ENCODE measurements at places on chromosomes 5 and 9.
A peak's percentile ranks its signal among the peaks of the same experiment; 100 is the strongest.

DNA sequence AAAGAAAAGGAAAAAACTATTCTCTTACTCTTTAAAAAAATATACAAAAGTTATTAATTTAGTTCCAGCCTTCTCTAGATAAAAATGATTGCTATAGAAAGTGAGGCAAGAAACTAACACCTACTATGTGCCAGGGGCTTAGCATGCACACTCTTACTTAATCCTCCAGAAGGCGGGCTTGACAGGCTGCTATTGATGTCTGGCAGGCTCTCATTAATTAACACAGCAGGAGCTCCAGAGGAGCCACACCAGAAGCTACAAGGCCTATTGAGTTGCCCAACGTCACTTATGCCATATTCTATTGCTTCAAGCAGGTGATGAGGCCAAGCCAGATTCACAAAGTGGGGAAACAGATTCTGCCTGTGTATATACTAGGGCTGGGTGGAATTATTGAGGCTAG, 54.6 kb upstream of the CLINT1 start:
- DNase-seq: no peak

DNA sequence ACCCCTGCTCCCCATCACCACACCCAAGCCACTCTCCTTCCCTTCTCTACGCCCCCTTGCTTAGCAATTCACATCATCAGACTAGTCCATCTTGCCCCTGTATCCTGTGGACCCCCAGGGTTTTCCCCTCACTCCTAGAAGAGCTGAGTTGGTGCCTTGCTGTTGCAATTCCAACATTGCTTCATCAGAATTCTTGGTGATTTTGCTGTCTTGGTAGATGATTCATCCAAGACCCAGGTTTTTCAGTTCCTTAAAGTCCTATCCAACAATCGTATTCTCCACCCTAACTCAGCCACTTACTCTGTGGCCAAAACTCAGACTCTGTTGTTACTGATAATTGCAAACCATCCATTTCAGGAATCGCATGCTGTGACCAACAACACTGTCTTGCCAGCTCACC, 21.4 kb upstream of the CCNJL start:
- peak; percentile 32 for DNase-seq

DNA sequence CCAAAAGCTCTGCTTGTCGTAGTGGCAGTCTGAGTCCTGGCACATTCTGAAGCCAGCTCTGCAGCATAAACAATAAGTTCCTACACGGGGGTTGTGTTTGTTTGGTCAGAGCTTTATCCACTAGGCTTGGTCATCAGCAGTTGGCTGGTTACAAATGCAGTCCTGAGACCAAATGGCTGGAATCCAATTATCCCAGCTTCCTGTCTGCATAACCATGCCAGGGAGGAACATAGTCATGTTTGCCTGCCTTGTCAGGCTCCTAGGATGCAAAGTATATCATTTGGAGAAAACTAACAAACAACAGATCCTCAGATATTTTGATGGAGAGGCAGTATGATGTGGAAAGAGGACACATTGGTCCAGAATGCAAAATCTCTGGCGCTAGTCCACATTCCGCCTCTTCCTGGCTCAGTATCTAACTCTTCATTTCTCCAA, 85.8 kb downstream of the FBXO38 start:
- peak; percentile 74 for DNase-seq

DNA sequence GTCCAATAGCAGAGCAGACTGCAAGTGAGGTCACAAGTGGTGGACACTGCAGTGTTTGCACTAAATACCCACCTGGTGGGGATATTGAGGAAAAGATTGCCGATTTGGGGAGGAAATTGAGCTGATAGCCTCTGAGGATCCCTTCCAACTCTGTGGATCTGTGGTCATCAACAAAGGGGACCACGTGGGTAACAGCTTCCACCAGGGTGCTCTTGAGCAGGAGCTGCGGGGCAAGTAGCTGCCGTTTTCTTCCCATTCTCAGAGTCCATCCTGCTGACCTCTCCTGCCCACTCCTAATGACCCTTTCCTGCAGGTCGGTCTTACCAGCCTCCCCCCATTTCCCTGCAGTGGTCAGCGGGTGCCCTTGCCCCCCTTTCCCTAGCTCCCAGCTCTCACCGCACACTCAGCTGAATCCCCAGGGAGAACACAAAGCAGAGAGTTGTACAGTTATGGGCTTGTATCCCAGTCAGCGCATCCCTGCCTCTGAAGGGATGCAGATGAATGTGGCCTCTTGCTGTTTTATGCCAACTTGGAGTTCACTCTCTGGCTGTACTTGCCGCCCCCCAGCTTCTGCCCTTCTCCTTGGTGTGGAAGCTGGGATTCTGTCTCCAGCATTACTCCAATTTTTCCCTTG, 18.0 kb downstream of the DAPK1 start:
- DNase-seq: no peak

DNA sequence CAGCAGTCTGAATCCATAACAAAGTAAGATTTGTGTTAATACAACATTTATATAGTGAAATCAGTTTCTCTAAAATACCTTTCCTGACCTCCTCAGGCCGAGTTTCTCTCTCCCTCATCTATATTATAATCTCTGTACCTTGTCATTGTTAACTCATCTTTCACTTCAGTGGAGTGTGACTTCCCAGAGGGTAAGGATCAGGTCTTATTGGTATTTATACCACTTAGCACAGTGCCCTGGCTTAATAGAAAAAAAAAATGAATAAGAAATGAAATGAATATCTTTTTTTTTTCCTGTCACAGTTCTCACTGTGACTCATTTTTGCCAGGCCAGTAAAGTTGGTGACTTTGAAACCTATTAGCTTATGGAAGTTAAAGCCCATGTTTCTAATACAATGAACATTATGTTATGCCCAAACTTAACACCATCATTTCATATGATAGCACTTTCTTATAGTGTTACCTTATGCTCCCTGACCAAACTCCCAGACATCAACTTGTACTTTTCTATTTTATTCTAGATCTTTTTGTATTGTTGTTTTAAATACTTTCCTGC, 90.1 kb downstream of the NR3C1 start:
- DNase-seq: no peak

DNA sequence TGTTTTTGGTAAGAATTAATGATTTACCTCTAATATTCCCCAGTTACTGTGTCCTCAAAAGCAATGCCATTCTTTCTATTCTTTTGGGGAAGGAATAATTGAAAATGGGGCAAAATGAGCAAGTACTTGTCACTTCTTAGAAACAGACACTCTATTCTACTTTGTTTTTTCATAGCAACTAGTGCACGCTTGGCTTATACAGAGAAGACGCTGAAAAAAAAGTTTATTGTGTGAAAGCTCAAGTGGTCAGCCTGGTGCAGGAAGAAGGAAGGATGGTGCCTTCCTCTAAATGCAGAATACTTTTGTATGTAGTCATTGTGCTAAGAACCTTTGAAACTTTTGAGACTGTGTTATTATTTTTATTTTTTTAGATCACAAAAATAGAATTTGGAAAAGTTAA, 29.6 kb downstream of the ANKDD1B start:
- peak; percentile 45 for DNase-seq

DNA sequence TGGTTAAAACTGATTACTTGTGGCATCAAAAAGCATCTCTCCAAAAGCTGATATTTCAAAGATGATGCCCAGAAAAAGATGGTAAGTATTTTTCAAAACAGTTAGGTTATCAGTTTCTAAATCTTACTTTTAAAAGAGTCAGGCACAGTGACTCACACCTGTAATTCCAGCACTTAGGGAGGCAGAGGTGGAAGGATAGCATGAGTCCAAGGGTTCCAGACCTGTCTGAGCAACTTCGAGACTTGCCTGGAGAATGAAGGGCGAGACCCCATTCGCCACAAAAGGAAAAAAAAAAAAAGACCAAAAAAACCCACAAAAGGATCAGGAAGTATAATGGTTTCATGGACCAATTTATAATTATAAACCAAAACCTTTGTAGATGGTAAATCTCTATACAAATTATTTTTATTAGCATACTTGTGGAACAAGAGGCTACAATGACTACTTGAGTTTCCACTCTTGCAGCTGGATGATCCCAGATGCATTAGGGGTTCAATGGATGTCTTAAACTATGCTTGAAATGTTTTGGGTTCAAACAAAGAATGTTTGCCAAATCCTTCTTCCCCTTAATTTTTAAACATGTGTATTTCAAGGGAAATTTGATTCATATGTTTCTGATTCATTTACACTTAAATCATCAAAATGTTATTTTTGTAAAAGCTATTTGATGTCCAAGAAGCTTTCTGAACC, 96.1 kb downstream of the ADAMTSL1 start:
- peak; percentile 50 for DNase-seq

- peak; percentile 23 for DNase-seq
These were observed 30.5 kb downstream of the ZNF618 start for GRCh38 chr9:113906411-113907110.

DNA sequence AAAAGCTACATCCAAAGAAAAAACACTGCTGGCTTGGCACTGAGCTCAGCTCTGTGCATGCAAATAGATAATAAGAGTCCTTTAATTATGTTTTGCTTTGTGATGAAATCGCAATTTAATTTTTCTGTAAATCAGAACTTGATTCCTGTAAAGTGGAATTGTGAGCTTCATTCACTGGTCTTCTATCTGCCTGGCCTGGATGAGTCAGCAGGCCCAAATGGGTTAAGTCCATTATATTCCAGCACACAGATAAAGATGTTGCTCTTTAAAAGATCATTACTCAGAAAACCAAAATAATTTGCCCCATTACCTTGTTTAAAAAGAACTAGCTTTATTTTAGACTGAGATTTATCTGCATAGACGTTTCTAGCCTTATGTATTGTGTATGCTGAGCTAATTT, 90.4 kb downstream of the CARTPT start:
- DNase-seq: no peak

DNA sequence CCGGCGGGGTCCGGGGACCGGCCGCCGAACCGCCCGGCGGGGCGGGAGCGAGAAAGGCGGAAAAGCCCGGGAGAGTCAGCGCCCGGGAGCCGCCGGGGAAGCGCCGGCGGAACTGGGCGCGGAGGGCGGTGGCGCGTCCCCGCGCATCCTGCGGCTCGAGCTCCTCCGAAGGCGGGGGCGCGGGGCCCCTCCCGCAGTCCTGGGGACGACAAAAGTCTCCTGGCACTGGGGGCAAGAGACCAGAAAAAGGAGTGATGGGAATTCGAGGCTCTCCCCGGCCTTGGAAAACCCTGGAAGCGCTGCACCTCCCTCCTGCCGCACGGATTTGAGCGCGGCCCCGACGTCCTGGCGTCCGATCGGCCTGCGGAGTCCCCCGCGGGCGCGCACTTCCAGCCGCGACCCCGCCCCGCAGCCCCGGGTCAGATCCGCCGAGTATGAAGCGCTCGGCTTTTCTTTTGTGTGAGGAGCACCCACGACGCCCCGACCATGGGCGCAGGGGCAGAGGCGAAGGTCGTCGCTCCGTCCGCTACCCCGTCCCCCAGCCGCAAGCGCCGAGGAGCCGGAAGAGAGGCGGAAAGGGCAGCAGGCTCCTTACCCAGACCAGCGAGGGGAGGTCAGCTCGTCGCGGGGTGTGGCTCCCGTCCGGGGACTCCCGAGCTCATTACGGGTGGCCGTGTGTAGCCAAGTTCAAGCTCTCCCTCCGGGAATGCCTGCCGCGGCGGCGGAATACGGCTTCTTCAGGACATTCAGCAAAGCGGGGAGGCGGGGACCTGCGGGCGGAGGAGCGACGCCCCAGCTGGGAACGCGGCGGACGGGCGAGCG, at the start of gene EPB41L4A:
TSS of gene EPB41L4A (minus strand) at position 114 of the 822 bp plus-strand sequence. CDS start 238 bp downstream, outside the sequence.
- peak; percentile 8 for DNase-seq

GRCh38 chr5:4156889-4157288, 561.3 kb downstream of the IRX1 start:
- no peak for DNase-seq

DNA sequence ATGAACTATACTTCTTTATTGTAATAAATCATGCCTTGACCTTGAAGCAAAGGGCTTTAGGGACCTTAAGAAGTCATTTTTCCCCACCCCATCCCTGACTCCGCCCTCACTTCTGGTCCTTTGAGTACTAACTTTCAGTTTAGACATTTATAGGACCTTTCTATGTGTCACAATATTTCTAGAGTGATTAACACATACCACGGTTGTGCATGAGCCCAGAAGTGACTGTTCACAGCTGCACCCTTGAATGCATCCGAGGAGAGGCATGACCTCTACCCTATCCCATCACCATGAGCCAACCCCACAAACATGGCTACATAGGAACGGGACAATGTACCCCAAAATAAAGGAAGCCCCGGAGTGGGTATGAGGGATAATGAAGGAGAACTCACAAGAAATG, 160.3 kb downstream of the HSD17B3 start:
- DNase-seq: peak; percentile 36

DNA sequence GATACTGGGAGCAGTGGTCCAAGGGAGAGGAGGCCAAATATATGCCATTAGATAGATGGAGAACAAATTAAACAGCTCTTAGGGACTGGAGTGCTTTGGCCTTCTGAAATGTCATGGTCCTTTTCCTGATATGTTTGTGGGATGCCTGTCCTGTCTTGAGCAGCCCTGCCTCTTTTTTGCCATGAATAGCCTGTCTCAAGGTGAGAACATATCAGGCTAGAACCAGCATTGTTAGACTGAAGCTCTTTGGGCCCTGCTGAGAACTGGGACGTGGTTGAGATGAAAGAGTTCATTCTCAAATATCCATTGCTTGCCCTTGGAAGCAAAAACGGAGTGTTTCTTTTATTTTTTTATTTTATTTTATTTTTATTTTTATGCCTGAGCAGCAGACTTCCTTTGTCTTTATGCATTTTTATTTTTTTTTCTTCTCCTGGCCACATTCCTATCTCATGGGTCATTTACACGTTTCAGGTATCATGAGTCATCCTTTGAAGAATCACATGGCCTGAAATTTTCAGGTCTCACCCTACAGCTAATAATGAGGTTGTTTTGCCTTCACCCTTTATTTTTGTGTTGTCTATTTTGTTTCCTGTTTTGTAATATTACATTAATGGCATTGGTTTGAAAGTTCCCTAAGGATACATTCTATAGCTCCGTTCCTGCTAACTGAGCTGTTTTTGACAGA, 371.4 kb downstream of the PSAT1 start:
- DNase-seq: no peak

DNA sequence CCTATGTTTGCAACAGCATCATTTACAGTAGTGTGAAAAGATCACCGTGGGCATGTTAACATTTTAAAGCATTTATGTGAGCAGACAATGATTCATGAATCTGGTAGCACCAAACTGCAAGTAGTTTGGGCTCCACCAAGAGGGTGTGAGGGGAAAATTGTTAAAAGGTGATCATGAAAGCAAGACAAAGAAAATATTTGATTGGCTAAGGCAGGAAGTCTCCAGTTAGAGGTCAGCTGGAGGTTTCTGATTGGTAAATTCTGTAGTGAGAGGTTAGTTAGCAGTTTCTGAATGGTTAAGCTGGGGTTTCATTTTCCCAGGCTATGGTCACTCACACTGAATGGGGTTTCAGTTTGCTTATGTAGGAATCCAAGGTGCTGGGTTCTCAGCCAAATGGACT, 13.5 kb upstream of the DRD1 start:
- DNase-seq: no peak

GRCh38 chr9:84542554-84542953, 127.0 kb upstream of the NTRK2 start:
- no peak for DNase-seq

- peak; percentile 47 for DNase-seq
These were observed 155.8 kb upstream of the ZNF608 start for GRCh38 chr5:124902097-124902821.
